ENCODE measurements at places on chromosomes 12 and 14. TPM values are rescaled to one million over a fixed set of nuclear protein-coding genes. Genes with fewer than 3 reads are reported as not detected.

MYF5 gene
- total RNA-seq, result not detected

PRIMA1 gene
- total RNA-seq, result not detected

RPS6KA5 gene
- total RNA-seq, result 9.6 TPM

KRT73 gene
- total RNA-seq, result not detected

DNA sequence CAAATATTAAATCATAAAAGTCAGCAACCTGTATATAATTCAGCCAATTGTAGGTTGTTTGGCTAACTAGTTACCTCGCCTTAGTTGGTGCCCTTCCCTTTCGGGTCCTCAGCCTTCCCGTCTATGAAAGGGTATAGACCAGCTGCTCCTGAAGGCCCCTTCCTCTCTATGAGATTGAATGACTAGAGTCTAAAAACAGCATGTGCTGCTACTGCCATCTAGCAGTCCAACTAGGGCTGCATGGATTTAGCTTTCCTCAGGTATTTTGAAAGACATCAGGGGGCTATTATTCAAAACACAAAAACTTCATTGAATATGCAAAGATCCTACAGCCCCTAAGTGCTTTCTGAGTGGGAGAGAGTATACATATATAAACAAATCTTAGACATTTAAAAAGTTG, 37.0 kb upstream of the TMEM263 start:
- peak; percentile 28 for DNase-seq

GRCh38 chr12:74021937-74022336, 515.7 kb upstream of the ATXN7L3B start:
- peak; percentile 50 for DNase-seq

DNA sequence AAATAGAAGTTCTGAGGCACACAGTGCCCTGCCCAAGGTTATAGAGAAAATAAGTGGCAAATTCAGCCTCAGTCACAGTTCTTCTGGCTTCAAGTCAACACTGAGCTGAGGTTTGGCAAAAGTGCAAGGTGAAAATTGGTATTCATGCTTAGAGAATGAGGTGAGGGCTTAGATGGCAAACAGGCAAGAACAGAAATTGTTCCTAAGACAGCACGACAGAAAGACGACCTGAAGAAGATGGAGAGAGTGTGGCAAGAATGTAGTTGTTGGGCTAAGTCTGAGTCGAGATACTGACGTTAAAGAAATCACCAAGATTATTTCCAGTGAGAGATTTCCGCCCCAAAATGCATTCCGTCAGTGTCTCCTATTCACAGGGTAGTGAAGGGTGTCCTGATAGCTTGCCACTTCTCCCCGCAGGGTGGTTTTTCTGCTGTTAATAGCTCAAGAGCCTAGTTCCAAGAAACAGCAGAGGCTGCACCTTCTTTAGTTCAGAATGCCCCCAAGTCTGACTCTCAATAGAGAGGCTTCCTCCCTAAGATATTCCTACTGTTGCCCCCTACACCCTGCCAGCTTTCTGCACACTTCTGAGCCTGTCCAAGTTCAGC, 260.8 kb upstream of the AMIGO2 start:
- DNase-seq, result peak; percentile 64

DNA sequence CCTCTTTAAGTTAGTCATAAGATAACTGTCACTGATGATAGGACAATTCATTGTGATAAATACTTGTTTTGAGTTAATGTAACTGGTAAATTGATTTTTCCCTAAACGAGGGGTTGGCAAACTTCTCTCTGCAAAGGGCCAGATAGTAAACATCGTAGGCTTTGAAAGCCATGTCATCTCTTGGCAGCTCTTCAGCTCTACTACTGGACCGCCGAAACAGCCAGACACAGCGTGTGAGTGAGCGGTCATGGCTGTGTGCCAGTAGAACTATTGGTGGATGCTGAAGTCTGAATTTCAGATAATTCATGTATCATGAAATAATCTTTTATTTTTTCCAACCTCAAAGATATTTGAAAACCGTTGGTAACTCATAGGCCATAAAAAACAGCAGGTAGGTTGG, 9.9 kb downstream of the PIWIL1 start:
- no peak for DNase-seq
